HuH-7.5 (cell line): ENCODE measurements at places on chromosomes 7 and 10.

DNA sequence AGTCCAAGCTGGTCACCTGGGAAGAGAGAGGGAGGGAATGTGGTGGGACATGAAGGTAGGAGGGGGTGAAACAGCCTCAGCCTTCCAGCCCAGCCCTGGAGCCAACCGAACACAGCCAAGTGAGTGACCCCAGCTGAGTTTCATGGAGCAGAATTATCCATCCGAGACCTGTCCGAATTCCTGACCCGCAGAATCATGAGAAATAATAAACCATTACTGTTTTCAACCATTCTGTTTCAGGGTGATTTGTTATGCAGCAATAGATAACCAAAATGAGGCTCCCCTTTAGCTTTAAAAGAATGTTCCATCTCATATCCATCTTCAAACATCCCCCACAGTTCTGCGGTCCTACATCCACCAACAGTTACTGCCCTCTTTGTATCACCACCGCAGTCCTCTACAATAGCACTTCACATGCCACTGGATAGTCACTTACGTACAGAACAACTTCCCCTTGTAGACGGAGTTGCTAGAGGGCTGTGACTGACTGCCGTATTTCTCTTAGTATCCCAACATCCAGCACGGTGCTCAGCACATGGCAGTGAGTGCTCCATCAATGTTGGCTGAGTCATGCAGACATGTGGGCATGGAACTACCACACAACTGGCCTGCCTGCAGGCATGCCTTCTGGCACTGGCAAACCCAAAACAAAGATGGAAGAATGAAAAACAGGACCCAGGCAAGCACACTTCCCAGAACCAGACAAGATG lies 18.5 kb downstream of the KIAA1549 start:
- no peak for DNase-seq

- no peak for DNase-seq
Measured at GRCh38 chr10:5584895-5585516, 60.2 kb downstream of the CALML3 start.

DNA sequence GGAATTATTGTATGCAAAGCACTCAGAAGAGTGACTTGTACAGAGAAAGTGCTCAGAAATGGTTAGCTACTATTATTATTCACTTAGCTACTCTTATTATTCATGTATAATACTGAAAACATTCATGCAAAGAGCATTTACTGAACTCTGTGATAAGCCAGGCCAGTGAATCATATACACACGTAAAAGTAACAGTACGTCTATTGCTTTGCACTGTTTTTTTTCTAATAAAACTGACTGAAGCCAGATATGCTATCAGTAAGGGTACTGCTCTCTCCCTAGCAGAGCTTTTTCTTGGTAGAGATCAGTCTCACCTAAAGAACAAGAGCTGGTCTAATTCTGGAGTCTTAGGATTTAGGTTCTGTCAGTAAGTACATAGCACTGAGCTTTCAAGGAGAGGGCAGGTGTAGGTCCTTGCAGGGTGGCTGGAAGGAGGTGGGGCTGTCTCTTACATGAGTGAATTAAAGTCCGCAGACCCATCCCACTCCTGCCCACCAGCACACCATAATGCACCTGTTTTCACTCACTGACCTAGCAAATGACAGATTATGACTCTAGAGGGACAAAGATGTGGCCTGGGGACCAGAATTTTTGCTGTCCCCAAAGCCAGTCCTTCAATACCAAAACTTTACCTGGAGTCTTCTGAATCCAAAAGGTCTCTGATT lies 145.9 kb downstream of the ARID5B start:
- DNase-seq: no peak

DNA sequence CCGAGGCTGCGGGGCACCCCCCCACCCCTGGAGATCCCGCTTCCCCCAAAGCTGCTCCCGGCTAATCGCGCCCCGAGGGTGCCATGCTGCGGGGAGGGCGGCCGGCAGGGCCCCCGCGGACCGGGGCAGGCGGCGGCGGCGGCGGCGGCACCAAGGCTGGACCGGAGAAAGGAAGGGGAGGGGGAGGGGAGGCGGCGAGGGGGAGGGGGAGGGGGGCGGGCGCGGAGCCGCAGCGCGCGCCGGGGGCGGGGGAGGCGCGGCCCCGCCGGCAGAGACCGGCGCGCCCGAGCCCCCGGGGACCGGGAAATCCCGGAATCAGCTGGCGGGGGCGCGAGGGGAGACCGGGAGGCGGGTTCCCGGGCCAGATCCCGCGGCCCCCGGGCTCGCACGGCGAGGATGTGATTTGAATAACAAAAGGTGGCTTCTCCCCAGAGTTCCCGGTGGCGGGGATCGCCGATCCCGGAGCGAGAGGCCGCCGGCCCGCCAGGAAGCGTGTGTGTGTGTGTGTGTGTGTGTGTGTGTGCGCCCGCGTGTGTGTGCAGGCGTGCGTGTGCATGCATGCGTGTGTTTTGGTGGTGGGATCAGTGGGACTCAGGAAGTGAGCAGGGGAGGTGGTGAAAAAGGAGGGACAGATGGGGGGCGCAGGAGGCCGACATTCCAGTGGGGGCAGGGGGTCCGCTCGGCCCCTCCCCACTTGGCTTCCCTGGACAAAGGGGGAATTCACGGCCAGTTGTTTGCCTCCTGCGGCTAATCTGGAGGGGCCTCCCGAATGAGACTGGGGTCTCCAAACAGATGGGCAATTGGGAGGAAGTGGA lies 99.5 kb downstream of the HIP1 start:
- DNase-seq: peak; percentile 29

DNA sequence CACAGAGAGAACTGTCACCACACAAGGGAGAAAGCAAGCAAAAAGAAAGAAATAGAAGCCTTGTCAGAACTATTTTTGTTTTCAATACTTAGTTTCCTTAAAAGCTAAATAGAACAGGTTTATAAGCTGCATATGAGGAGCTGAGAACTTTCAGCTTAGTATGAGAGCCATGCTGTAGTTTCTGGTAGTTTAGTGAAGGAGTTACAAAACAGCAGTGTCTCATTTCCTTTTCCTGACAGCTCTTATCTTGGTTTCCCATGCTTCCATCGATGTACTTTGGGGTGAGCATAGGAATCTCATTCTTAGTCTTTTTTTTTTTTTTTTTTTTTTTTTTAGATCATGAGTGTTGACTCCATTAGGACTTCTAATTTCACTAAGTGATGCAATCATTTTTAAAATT lies 8.6 kb upstream of the CHRM2 start:
- DNase-seq: no peak

DNA sequence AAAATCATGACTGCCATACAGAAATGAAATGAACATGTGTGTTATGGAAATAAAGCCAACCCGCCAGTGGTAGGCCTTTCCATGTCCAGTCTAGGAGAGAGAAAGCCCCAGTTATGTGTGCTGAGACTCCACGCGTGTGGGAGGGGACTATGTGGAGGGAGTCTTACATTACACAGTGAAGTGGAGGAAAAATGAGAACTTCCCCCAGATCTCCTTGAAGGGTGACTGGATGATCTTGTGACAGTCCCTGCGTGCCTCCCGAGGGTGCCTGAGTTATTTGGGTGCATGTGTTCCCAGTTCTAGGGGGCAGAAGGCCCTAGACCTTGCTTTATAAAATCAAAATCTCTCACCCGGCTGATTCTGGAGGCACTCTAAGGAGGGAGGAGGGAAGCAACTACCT lies 24.2 kb downstream of the UPP1 start:
- no peak for DNase-seq

- DNase-seq: no peak
Measured at GRCh38 chr7:42407833-42408232, 170.8 kb upstream of the GLI3 start.

DNA sequence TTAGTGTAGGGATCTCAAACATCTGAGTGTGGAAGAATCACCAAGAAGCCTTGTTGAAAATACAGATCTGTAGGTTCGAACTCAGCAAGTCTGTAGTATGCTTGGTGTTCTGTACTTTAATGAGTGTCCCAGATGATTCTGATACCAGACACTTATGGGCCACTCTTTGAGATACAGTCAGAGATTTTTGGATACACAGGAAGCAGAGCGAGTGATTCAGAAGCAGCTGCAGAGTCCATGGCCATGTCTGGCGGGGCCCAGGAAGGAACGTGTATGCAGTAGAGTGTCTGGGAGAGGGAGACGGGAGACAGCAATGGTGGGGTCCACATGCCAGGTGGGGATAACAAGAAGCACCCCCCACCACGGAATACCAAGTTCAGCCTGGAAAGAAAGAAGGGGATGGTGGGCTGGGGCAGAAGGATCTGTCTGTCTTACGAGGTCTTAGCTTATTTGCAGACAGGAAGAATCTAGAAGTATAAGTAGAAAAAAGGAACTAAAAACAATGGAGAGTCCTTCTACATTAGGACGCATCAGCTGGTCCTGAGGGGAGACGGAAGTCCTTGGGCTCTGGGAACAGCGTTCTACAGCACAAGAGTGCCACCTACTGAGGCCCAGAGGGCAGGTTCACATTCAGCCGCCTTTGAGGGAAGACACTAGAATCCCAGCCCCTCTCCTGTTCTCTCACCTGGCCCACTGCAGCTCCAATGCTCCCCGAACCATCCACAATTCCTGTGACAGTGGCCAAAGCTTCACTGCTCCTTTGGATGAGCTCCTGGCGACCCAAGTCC lies 55.4 kb downstream of the SLC37A3 start:
- peak; percentile 57 for DNase-seq
